OCI-LY7 (cell line): ENCODE measurements at places on chromosomes 7 and 10. TPM values are rescaled to one million over a fixed set of nuclear protein-coding genes. Genes with fewer than 3 reads are reported as not detected.
A peak's percentile ranks its signal among the peaks of the same experiment; 100 is the strongest.

GRCh38 chr10:8033812-8034465 is 20.5 kb upstream of the GATA3 start:
- no peak for DNase-seq

The LRIT1 gene
- not detected in 2 replicates for total RNA-seq

The PTPN20 gene
- total RNA-seq: not detected in 2 replicates

The WDR86 gene
- 0.51 and 0.65 TPM in 2 replicates for total RNA-seq

DNA sequence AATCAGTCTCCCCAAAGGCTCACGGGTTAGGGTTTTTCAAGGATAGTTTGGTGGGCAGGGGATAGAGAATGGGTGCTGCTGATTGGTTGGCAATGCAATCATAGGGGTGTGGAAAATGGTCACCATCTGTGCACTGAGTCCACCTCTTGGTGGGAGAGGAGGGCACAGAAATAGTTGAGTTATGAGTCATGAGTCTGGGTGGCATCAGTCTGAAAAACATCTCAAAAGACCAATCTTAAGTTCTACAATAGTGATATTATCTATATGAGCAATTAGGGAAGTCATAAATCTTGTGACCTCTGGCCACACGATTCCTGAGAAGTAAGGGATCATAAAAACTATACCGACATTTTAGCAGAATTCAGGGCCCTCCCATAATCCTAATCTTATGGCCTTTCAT is 62.7 kb downstream of the LGI1 start:
- DNase-seq: no peak

The TRAPPC14 gene
- total RNA-seq: 41.6 and 49.9 TPM in 2 replicates

DNA sequence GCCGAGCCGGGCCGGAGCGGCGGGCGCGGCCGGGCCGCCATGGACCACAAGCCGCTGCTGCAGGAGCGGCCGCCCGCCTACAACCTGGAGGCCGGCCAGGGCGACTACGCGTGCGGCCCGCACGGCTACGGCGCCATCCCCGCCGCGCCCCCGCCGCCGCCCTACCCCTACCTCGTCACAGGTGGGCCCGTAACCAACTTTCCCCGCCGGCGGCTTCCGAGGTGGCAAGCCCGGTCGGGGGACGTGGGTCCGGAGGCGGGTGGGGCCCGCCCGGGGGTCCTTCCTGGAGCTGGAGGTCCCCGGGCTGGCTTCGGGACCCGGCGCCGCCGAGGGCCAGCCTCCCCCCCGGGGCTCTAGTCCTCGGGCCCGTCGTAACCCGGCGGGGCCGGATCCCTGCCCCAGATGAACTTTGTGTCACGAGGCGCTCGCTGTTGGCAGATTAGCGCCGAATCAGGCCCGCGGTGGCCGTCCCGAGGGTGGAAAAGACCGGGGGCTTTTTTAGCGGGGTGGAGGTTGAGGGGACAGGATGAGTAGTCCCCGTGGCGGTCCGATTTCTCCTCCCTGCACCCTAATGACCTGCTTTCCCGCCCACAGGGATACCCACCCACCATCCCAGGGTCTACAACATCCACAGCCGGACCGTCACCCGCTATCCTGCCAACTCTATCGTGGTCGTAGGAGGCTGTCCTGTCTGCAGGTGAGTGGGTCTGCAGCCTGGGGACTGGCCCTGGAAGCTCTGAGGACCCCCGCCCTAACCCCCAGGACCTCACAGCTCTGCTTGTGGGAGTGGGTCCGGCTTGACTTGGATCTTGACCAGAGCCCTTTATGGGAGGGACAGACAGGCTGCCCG is 496 bp downstream of the BRI3 start:
- DNase-seq: peak; percentile 35

DNA sequence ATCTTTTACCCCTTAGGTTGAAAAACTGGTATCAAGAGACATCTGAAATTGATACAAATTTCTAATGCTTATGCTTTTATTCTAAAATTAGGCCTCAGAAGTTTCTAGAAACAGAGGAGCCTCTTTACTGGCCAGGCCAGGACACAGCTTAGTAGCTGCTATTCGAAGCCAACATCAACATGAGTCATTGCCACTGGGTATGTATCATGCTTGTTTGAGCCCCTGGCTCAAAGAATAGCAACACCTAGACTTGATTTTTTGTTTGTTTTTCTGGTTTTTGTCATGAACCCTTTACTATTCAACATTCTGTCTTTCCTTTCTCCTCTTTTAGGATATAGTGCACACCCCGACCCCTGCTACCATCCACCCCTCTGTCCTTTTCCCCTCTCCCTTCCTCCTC is 90.9 kb upstream of the STK17A start:
- DNase-seq: no peak

The BBIP1 gene
- total RNA-seq: 32.4 and 34.8 TPM in 2 replicates
